Mucosa of gallbladder (tissue), 1 donor: ENCODE measurements at places on chromosomes 12 and 14. TPM values are rescaled to one million over a fixed set of nuclear protein-coding genes. Genes with fewer than 3 reads are reported as not detected.

DNA sequence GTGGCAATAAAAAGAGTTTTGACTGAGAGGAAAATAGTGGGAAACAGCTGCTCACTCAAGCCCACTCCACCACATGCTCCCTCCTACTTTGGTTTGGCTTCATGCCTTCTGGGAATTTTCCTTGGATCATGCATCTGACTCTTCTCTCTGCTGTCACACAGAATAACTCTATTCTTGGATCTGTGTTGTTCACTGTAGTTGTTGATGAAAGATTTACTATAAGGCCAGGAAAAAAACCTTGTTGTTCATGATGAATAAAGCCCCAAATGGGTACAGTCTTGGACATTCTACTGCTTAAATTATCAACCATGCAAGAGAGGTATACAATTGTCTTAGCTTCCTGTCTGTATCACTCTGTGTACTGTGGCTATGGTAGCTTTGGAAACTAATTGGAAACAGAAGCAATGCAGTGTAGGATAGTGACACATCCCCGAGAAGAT is 70.5 kb downstream of the TMX1 start:
- DNase-seq: no peak

DNA sequence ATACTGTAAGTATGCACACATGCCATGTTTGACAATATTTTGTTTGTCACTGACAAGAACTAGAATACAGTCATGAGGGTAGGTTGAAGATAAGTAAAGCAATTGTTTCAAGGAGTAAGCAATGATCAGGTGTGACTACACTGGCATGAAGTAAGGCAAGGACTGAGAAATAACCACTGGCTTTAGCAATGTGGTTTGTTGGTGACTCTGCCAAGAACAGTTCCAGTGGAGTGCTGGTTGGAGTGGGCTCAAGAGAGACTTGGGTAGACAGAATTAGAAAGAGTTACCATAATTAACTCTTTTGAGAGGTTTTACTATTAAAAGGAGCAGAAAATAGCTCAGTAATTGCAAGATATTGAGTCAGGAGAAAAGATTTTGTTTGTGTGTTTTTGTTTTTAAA is 129.6 kb downstream of the GTF2A1 start:
- DNase-seq: no peak

DNA sequence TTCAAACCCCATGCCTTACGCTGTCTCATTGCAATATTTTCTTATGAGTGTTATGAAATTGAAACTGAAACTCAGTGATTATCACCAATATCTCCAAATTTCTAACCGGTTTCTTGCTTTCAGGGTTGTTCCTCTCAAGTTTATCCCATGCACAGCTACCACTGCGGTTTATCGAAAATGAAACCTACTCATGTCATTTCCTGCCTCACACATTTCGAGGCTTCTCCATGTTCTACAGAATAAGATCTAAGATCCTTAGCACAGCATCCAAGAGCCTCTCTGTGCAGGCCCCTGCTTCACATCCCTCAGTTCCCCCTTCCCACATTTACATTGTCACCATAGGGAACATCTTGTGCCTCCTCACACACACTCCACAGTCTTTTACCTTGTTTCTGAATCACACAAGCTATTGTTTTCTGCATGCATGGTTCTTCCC is 45.5 kb upstream of the FAR2 start:
- no peak for DNase-seq

- DNase-seq: no peak
Measured at GRCh38 chr12:132207083-132207775, 63.0 kb downstream of the NOC4L start.

DNA sequence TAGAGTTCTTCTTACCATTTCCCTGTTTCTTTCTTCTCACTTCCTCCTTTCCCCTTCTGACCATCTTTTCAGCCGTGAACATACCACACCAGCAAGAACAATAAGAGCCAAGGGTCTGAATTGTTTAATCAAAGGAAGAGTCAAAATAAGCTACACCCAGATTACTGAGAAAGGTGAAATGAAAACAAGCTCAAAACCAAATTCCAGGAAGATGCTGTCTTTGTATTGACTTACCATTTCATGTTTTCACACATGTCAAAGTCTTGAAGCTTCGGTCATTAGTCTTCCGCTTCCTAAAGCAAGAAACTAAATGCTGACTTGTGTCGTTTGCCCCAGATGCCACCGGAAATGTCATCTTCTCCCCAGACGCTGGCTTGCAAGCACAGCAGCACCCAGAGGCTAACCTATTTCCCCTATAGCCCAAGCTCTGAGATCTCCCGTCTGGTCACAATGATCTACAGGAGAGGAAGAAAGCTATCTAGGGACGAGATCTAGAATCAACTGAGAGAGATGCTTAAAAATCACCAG is 136.5 kb upstream of the AMIGO2 start:
- peak; percentile 34 for DNase-seq

GRCh38 chr14:77151918-77152588 is 10.5 kb upstream of the ZDHHC22 start:
- no peak for DNase-seq

ADCY6 gene
- 69.9 TPM for total RNA-seq

- no peak for DNase-seq
Measured at GRCh38 chr12:116050275-116050674, 227.2 kb downstream of the MED13L start.

DNA sequence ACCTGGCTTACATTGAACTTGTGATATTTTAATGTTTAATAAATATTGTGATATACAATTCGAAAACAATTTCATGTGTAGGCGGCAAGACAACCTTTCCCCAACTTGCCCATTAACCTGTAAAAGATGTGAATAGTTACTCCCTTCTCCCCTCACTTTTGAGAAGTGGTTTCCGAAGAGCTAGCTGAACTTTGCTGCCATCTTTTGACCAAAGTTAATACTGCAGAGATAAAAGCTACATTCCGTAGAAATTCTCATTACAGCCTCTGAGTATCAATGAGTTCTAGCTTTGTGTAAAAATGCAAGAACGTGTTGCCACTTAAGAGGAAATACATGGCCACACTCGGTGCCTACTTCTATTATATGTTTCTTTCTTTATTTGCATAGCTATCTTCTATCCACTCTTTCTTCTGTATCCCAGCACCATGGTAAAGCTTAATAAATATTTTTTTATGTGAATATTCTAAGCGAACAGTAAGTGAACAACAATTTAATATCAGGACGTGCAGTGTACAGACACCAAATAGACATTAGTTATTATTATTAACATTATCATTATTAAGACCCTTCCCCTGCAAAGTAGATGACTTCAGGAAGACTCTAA is 105.1 kb upstream of the TMEM260 start:
- no peak for DNase-seq

COX8C gene
- 0.43 TPM for total RNA-seq

- DNase-seq: no peak
Measured at GRCh38 chr14:49858383-49858782, 5.8 kb upstream of the NEMF start.

GRCh38 chr14:103527408-103528145 is 1.4 kb upstream of the TRMT61A start:
- DNase-seq: no peak

RAPGEF3 gene
- 54.8 TPM for total RNA-seq

GRCh38 chr12:9792961-9793617 is 32.4 kb upstream of the CD69 start:
- no peak for DNase-seq

GUCY2C gene
- 0.12 TPM for total RNA-seq

DNA sequence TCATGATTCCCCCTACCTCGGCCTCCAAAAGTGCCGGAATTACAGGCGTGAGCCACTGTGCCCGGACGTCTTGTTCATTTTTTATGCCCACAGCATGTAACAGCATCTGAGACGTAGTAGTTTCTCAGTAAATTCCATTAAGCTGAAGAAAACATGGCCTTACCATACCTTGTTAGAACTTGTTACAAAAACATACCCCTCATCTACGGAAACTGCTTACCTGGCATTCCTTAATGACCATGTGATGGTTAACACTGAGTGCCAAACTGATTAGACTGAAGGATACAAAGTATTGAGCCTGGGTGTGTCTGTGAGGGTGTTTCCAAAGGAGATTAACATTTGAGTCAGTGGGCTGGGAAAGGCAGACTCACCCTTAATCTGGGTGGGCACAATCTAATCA is 186.8 kb downstream of the CEP128 start:
- DNase-seq: no peak

ZCRB1 gene
- 43.7 TPM for total RNA-seq

SEC23A gene
- 72.3 TPM for total RNA-seq

DNA sequence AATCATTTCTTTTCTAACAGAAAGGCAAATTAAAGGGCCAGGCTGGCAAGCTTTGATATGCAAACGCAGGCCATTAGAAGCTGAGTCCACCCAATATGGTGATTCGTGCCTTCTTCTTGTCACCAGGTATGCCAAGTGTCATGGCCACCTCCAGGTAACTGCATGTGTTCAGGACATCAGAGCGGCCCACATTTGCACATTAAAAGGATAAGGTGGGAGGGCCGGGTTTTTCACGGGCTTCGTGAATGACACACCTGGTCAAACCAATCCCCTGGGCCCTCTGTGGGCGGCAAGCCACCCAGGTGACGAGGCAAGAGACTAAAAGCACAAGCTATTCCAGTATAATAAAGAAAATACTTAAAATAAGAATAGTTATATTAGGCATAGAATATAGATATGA is 75.9 kb upstream of the TSPAN11 start:
- DNase-seq: no peak

DNA sequence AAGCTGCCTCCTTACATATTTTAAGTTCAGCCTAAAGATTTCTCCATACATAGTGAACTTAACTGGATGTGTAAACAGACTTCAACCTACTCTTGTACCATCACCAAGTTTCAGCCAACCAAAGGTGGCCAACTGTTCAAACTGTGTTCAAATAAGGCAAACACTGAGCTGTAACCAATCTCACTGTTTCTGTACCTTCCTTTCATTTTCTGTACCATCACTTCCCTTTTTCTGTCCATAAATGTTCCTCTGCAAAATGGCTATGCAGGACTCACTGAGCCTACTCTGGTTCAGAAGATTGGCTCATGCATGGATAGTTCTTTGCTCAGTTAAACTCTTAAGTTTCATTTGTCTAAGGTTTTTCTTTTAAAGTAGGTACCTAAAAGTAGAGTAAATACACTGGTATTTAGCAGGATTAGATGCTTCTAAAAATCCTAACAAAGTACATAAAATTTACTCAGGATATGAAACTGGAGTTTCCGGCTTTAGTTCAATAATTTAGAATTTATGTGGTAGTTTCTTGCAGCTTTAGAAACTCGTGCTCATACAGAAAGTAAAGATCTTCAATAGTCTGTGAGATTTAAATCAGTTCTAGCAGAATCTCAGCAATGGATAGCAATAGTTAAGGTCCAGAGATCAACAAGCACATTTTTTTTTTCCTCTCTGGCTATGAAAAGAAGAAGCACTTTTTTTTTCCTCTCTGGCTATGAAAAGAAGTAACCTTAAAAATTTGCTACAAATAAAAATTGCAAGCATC is 282.0 kb upstream of the PPFIA2 start:
- no peak for DNase-seq

- DNase-seq: no peak
Measured at GRCh38 chr14:100286484-100287191, 19.6 kb downstream of the SLC25A29 start.

TOMM20L gene
- total RNA-seq: not detected

RERGL gene
- total RNA-seq: 3.3 TPM

- DNase-seq: peak; percentile 60
Measured at GRCh38 chr14:96105089-96105925, 66.1 kb downstream of the C14orf132 start.

DNA sequence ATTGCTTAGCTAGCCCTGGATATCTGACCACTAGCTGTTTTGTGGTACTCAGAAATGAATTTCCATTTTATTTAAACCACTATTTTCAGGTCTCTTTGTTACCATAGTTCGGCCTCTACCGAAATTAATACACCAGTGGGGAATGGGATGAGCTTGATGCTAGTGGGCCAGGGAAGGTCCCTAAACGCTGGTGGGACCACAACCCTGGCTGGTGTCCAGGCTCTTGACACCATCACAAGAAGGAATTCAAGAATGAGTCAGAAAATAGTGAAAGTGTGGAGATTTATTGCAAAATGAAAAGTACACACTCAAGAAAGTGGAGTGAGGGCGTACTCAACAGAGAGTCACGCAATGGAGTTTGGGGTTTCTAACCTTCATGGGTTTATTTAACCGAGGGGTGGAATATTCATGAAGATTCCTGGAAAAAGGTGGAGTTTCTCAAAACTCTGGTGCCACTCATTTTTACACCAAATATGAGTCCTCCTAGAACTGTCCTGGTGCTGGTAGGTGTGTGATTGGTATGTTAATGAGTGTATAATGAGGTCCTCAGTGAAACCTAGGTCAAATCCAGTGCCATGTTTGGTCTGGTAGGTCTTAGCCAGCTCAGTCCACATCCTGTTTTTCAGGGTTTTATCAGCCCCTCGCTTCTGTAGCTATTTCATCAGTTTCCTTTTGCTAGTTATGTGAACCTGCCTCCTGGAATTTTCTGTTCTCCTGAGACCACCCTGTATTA is 38.9 kb upstream of the LRP6 start:
- DNase-seq: no peak

ERBB3 gene
- total RNA-seq: 228 TPM

DNA sequence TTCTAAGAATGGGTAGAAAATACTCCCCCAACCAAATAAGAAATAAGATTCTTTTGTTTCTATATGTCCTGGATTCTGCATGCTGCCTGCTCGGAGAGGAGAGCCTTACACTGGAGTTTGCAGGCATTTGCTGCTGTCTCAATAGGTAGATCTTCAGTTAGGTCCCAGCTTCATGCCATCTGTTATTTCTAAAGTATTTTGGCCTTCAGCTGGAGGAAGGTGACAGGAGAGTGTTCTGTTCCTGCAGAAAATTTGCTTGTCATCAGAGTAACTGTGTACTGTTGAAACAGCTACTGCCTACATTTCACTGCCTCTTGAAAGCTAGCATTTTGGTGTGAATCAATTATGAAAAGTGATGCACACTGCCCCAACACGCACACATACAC is 966.9 kb downstream of the NRXN3 start:
- DNase-seq: no peak

DCP1B gene
- 13.7 TPM for total RNA-seq

PTCSC3 gene
- not detected for total RNA-seq

DNA sequence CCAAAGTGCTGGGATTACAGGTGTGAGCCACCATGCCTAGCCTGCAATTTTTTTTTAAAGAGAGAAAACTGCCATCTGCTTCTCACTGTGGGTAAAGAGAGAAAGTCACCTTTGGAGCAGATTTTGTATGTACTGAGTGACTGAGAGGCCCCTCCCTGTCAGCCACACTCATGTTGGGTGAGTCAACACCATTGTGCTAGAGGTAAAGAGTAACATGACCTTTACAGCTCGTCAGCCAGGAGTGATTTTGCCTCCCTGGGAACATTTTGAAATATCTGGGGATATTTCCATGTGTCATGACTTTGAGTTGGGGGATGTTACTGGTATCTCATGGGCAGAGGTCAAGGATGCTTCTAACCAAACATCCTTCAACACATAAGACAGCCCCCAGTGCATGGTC is 115.2 kb downstream of the KSR2 start:
- peak; percentile 64 for DNase-seq

GRCh38 chr12:118711185-118711584 is 270.2 kb upstream of the SRRM4 start:
- DNase-seq: no peak

DNA sequence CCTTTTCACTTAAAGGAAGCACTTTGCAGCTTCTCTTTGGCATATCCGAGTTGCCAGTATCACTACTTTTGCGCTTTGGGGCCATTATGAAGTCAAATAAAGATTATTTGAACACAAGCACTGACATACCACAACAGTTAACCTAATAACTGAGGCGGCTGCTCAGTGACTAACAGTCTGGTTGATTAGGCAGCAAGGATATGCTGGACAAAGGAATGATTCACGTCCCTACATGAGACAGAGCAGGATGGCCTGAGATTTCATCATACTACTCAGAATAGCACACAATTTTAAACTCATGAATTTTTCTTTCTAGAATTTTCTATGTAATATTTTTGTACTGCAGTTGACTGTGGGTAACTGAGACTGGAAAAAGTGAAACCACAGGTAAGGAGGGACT is 56.9 kb upstream of the E2F7 start:
- no peak for DNase-seq

NXPH4 gene
- 0.83 TPM for total RNA-seq
